ENCODE measurements at places on chromosomes 1 and 21.

DNA sequence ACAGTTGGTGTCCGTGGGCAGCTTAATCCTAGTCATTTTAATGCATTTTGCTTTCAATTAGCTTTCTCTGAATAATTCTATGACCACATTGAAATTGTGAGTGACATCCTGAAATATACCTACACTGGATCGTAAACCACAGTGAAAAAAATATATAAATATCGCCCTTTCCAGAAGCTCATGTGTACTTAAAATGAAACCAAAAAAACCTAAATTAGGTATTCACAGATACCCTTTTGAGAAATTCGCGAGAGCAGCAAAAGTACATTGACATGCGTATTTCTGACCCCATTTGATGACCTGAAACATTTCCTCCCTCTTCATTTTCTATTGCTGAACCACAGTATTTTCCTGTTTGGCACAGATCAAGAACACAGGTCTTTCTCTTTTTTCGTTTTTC, 253.8 kb downstream of the LTN1 start:
- DNase-seq: no peak

DNA sequence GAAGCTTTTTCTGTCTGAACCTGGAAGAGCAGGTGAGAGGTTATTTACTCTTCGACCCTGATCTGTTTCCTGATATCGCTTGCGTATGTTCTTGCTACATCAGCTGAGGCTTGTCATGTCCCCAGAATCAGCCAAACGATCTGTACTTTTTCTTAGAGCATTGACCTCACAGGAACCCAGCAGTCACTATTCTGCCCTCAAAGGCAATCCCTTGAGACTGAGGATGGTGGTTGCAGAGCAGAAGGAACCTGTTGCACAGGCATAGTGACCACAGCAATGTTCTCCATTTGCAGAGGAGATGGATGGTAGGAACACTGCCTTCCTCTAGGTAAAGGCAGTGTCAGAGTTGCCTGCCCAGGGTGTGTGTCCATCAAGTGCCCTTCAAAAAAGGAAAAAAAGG, 11.3 kb upstream of the LACTBL1 start:
- no peak for DNase-seq

DNA sequence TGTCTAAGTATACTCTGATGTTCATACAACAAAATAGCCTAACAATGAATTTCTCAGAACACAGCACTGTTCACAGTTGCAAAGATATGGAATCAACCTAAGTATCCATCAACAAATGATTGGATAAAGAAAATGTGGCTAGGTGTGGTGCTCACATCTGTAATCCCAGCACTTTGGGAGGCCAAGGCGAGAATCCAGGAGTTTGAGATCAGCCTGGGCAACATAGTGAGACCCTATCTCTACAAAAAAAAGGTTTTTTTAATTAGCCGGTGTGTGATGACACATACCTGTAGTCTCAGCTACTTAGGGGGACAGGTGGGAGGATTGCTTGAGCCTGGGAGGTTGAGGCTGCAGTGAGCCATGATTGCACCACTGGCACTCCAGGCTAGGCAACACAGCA, 10.7 kb downstream of the IFNAR2 start:
- DNase-seq: no peak

DNA sequence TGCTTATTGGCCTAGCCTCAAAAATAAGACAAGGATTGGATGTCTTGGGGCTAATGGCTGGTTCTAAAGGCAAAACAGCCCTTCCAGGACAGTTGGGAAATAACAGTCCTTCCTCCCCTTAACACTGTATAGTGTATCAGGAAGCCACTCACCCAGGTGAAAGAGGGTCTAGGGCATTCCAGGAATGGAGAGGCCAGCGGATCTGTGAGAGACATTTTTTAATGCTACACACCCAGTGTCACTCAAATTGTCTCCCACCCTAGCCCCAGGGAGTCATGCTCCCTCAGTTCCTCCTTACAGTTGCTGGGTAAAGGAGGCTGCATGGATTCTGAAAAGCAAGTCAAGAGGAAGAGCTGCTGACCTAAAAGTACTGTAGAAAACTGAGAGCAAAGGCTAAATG, 24.1 kb upstream of the EXO1 start:
- DNase-seq: no peak

DNA sequence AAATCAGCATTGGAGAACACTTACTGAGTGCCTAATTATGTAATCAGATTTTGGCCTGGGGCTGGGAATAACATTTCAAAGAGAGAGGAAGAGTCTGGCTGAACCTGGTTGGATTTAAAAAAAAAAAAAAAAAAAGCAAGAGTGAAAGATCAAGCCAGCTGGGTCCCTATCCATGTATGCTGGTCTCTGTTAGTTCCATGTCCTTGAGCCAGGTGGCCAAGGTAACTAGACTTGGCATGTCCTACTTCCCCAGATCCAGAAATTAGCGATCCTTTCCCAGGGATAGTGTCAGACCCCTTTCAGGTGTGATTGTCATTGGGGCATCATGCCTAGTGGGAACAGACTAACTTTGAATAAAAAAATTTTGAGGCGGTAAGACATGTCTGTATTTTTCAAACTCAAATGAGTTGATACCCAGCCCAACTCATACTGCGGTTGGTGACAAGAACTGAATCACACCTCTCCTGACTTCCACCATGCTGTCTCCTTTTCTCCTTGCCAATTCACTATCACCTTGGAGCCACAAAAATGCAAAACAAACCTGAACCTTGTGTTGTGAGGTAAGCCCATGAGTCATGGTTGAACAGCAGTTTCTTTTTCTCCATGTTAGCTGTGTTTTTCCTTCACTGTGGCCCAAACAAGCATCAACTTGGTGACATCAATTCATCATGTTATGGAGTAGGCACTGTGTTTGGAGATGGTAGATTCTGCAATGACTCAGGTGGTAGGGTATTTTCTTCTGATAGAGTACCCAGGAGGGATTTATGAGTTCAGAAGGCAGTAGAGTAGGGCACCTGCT, 24.5 kb upstream of the PPP2R5A start:
- DNase-seq: no peak

GRCh38 chr1:171081763-171082201, 8.9 kb upstream of the FMO3 start:
- DNase-seq: no peak

- DNase-seq: no peak
These were observed 23.3 kb downstream of the CAPN8 start for GRCh38 chr1:223642237-223642636.

GRCh38 chr1:22442212-22442894, 9.3 kb upstream of the ZBTB40 start:
- DNase-seq: no peak

- no peak for DNase-seq
These were observed 1.2 kb upstream of the RNF223 start for GRCh38 chr1:1075148-1075935.

Measured in cerebellar nuclear complex (tissue), 1 donor.